NCI-H2081 (cell line): ENCODE measurements at places on chromosomes 1 and 21.

- DNase-seq: no peak
These were observed 1.4 kb upstream of the WNT2B start for GRCh38 chr1:112507336-112507735.

- DNase-seq: no peak
These were observed 672 bp downstream of the ENSA start for GRCh38 chr1:150628766-150629114.

GRCh38 chr1:177849579-177850290 is 120.1 kb downstream of the SEC16B start:
- DNase-seq: no peak

- no peak for DNase-seq
These were observed 765.5 kb upstream of the PRMT6 start for GRCh38 chr1:106290805-106291501.

- DNase-seq: no peak
These were observed 27.8 kb upstream of the MX1 start for GRCh38 chr21:41398251-41398650.

- no peak for DNase-seq
These were observed 81.1 kb downstream of the LHX4 start for GRCh38 chr1:180311011-180311730.

DNA sequence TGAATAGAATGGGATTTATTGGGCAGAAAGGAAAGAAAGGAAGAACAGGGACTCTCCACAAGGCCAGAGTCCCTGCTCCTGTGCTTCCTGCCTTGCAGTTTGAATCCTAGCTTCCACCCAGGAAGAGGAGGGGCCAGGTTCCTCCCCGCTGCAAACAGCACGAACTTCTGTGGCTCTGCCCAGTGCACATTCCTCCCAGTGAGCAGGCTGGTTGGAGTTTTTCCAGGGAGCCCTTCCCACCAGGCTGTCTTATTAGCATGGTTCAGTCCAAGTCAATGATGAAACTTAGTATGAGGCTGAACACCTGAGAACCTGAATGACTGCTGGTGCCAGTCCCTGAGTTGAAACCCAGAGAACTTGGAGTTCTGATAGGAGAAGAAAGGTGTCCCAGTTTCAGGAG is 247.2 kb downstream of the DUSP10 start:
- DNase-seq: no peak

GRCh38 chr1:22553104-22553880 is 10.0 kb upstream of the EPHA8 start:
- no peak for DNase-seq

GRCh38 chr1:47432071-47433036 is 5.5 kb upstream of the FOXD2 start:
- DNase-seq: no peak

- peak; percentile 94 for DNase-seq
These were observed 45.5 kb downstream of the LPAR3 start for GRCh38 chr1:84847253-84848250.
